ENCODE measurements at places on chromosomes 7 and 10. TPM values are rescaled to one million over a fixed set of nuclear protein-coding genes. Genes with fewer than 3 reads are reported as not detected.

Gene PFKP
- 111 TPM for total RNA-seq

Gene AKR1C8
- total RNA-seq = not detected

Gene RPS24
- 3,613 TPM for total RNA-seq

Gene RTKN2
- total RNA-seq = 11.9 TPM

Gene CCL24
- total RNA-seq = not detected

Gene PCDH15
- total RNA-seq = 0.08 TPM

Gene GFRA1
- total RNA-seq = 0.18 TPM

Gene H2BK1
- not detected for total RNA-seq

Gene ANKRD7
- total RNA-seq = 1.4 TPM

Gene FBXL13
- total RNA-seq = 3.4 TPM

Gene MLXIPL
- 2.0 TPM for total RNA-seq

Gene ARF5
- 105 TPM for total RNA-seq

Gene GRID2IP
- total RNA-seq = not detected

Gene PRPS1L1
- not detected for total RNA-seq

Gene SGCE
- 77.4 TPM for total RNA-seq

Gene FFAR4
- not detected for total RNA-seq

Gene CALML5
- total RNA-seq = not detected

Gene ARL4A
- total RNA-seq = 13.2 TPM

Gene OPALIN
- total RNA-seq = not detected

Gene PNLIPRP2
- not detected for total RNA-seq

Gene CARD11
- total RNA-seq = under 0.01 TPM

Measured in fibroblast of the aortic adventitia (primary cell).